ENCODE measurements at places on chromosomes 11 and 22.

DNA sequence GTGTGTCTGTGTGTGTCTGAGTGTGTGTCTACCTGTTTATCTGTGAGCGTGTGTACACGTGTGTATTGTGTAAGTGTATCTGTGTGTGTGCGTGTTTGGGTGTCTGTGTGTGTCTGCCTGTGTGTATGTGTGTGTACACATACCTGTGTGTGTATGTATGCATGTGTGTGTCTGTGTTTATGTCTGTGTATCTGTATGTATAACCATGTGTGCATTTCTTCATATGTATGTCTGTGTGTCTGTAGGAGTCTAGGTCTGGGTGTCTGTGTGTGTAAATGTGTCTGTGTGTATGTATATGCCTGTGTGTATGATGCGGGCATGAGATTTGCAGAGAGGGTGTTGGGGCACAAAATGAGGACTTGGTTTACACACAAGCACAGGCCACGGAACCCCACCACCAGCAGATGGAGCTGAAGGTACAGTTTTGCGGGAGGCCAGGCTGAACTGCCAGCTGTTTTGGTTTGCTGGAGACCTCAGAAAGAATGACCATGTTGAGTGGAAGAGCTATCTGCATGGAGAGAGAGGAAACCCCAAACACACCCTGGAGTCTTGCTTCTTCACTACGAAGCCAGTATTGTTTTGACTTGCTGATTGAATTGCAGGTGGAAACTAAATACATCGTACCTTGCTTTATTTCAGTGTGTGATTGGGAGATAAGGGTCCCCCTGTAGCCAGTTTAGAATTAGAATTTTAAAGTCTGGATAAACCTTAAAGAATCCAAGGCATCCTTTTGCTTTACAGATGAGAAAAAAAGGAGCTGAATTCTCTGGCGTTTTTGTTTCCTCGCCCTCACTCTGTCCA, 497.2 kb downstream of the NTM start:
- peak; percentile 51 for DNase-seq

GRCh38 chr11:93082900-93083299, 113.4 kb downstream of the MTNR1B start:
- no peak for DNase-seq

DNA sequence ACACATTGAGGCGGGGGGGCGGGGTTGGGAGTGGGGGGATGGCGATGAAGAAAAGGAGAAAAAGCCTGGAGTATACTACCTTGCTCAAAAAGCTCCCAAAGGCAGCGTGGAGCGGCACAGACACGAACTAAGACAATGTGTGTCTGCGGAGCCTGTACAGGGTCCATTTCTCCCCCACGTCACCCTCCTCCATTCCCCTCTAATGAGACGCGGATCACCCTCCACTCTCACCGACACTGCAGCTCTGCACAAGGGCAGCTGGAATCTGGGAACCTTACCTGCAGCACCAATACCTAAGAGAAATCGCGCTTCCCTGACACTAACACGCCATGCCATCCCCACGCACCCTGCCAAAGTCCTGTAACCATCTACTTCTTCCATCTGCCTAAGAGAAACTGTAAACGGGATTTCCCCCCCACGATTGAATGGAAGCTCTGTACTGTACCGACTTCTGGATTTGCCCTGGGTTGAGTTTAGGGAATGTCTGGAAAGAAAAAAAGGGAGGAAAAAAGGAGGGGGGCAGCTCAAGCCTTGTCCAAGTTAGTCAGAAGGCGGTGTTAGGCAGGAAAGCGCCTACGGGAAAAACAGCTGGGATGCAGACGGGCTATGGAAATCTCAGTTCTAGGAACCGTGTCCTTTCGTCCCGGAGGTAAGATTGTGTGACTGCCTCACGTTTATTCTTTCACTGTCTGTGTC, 125.7 kb upstream of the C11orf58 start:
- no peak for DNase-seq

- no peak for DNase-seq
Measured at GRCh38 chr22:37166675-37167066, 17.0 kb upstream of the IL2RB start.

DNA sequence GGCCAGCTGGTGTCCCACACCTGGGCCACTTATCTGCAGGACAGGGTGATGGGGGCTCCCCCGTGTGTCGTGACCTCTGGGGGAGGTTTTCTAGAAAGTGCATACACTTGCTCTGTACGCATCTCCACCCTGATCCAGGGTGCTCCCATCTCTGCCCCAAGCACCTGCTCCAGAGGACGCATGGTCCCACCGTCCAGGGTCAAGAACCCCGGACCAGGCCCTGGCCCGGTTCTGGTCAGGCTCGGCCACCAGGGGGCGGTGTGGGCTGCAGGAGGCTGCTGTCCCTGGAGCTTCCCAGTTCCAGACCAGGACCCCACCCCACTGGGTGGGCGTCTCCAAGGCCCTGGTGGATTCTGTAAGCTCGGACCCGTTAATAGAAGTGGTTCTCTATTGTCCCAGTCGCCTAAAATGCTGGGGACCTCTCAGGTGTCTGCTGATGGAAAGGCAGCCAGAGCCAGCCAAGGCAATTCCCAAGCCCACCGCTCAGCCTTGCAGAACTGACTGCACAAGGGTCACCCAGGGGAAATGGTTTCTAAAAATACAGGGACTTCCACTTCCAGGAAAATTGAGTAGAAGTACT, 34.7 kb upstream of the SEPTIN5 start:
- no peak for DNase-seq

GRCh38 chr11:10667521-10667885, 26.1 kb downstream of the IRAG1 start:
- DNase-seq, result no peak

GRCh38 chr11:62770778-62771143, 435 bp upstream of the TAF6L start:
- DNase-seq, result no peak

GRCh38 chr11:82974135-82974534, 72.6 kb downstream of the DDIAS start:
- no peak for DNase-seq

DNA sequence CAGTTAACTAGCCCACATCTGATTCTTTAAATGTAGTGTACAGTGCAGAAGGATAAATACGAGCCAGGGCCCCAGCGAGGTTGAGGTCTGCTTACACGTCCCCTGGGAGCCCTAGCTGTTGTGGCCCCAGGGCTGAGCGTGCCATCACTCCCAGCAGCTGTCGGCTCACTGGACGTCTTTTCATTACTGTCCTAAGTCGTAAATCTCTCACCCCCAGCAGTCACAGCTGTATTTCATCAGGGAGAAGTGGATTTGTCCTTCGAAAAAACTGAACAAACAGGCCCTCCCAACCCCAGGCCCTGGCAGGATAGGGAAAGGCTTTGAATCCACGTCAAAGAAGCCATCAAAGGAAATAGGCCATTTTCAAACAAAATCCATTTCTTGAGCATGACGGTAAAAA, 110.4 kb upstream of the CSNK2A3 start:
- no peak for DNase-seq

GRCh38 chr11:26254378-26254777, 77.6 kb upstream of the ANO3 start:
- DNase-seq, result no peak

DNA sequence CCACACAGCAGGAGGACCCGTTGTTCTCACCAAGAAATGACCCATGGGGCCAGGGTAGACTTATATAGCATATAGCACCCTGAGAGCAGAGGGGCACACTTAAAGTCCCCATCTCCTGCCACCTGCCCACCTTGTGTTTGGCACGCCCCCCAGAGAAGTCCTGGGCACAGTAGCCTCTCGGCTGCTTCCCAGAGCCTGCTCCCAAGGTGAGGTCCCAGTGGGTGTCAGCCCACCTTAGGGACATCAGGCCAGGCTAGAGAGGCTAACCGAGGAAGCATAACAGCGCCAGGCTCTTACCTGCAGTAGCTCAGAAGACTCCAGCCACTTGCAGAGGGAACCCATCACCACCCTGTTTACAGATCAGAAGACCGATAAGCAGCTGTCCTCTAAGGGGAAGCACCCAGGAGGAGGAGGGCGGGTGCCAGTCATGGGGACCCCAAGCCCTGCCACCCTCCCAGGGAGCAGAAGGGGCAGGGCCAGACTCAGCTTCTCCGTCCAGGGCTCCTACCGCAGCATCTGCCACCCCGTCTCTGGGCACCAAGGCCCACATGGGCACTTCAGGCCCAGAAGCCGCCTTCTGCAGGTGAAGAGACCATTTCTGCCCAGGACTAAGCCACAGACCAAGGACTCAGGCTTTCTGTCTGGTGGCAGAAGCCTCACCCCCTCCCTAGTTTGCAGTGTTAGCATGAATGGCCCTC, 34.9 kb upstream of the HMOX1 start:
- no peak for DNase-seq

DNA sequence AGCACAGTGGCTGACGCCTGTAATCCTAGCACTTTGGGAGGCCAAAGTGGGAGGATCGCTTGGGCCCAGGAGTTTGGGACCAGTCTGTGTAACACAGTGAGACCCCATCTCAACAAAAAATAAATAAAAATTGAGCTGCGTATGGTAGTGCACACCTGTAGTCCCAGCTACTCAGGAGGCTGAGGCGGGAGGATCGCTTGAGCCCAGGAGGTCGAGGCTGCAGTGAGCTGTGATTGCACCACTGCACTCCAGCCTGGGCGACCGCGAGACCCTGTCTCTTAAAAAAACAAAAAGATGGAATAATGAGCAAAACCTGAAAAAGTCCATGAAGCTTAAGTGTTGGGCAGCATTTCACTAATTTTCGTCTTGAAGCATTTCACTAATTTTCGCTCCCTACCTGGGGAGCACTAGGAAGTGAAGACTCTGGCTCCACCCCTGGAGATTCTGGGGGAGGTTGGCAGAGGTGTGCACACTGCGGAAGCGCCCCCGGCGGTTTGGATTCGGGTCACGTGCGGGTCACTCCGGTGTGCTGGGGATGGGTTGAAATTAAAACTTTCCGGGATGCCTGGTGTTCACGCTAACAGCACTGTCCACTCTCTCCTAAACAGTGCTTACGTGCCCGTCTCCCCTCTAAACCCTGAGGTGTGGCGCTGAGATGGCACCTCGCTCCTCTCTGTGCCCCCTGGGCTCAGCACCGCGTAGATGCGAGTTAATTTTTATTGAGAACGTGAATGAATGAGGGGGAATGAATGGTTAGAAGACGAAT, 906 bp upstream of the NAA40 start:
- DNase-seq, result no peak

DNA sequence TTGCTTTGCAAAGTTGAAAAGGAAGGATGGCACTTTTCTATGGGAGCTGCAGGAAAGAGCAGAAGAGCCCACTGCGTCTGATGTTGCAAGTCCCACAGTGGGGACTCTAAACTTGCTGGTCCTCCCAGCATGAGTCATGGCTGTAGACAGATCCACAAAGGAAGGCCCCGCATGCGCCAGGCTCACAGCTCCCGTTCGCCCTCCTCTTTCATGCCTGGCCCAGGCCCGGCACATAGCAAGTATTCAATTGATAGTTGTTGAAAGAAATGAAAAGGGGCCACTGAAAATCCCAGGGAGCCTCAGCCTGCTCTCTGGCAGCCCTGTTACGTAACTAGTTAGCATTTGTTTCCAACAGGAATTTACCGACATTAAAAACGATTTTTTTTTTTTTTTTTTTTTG, 18.9 kb downstream of the AP1B1 start:
- no peak for DNase-seq

DNA sequence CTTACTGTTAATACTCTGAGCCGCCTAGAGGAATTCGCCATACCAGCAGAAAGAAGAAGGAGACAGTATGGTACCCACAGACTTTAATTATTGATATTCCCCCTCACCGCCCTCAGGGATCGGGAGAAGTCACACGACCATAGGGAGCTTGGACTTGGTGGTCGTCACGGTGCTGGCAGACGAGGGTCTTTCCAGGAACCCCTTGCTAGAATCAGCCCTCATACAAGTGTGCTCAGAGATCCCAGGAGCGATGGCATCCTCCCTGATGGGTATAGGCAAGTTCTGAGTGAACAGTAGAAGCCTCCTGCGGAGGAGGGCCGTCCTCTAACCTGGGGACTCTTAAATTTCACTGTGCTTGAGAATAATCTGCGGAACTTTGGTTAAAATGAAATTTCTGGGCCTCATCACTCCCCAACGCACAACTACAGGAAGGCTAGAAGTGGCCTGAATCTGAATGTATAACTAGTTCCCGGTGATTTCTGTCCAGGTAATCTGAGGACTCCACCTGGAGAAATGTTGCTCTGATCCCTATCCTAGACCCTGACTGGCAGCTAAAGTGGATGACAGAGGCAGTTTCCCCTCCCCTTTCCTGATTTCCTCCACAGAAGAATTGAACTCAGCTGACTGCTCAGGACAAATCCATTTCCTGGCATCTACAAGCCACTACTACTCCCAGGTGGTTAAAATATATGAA, 4.5 kb downstream of the VSIG2 start:
- no peak for DNase-seq

DNA sequence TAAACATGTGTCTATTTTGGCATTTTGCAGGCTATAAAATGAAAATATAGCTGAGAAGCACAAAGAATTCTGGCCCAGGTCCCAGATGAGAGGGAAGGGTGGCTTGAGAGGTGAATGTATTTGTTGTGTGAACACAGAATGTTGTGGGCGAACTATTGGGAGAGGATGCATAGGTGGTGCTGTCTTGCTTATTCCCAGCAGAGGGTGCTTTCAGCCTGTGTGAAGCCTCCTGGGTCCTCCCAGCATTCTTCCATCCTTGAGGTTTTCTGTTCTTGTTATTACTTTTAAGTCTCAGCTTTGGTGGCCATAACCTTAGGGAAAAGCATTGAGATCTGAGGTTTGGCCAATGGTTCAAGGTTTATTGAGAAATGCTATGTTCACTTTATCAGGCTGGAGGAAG, 108.7 kb upstream of the SNX19 start:
- DNase-seq, result no peak

DNA sequence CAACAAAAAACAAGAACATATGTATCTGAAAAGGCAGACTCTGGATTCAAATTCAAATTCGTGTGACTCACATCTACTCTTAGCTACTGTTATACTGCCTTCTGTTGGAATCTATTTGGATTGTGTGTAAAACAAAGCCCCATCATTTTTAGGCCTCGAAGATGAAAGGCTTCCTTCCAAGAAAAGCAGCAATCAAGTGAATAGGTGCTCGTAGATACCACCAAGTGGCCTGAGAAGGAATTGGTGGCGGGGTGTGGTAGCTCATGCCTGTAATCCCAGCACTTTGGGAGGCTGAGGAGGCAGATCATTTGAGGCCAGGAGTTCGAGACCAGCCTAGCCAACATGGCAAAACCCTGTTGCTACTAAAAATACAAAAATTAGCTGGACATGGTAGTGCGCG, 4.2 kb downstream of the GRAMD1B start:
- DNase-seq, result no peak

DNA sequence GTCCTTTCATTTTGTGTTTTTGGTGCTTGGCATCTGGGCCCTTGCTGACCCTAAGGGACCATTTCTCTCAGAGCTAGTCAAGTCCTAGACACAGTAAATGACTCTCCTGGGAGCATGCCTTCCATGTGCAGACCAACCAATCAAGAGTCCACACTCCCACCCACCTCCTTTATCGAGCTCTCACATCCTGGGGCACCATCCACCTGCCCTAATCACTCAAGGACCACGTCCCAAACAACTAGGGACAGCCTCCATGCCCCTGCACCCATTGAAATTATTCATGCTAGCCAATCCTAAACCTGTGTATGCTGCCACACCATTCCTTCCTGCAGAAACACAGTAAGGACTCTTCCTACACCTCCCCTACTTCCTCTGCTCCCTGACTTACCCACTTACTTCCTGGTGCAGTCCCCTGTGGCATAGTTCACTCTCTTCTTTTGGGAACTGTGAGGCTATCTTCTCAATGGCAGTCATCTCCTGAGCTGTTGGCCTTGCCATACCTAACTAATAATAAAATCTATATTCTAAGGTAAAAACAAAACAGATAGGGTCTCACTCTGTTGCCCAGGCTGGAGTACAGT, 6.4 kb upstream of the SAA2 start:
- DNase-seq, result no peak
